ENCODE measurements at places on chromosomes 4 and X.

- no peak for DNase-seq
These were observed 341.1 kb downstream of the GBA3 start for GRCh38 chr4:23033796-23034195.

GRCh38 chrX:37717708-37718107 is 32.1 kb downstream of the XK start:
- no peak for DNase-seq

DNA sequence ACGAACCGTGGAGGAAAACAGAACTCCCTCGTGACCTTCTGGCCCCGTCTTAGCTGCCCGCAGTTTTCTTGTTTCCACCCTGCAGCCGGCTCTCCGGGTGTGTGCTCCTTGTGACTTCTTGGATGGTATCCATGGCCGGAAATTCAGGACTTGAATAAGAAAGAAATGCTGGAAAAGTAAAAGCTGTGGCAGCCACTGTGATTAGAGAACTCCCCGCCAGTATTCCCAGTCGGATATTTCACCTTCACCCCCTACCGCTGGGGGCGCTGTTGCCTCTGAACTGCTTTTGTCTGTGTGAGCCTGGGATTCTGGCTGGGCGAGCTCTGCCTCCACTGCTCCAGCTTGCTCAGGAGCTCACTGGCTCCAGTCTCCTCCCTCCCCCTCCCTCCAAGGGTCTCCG is 41.5 kb upstream of the CYP4V2 start:
- DNase-seq: peak; percentile 85

DNA sequence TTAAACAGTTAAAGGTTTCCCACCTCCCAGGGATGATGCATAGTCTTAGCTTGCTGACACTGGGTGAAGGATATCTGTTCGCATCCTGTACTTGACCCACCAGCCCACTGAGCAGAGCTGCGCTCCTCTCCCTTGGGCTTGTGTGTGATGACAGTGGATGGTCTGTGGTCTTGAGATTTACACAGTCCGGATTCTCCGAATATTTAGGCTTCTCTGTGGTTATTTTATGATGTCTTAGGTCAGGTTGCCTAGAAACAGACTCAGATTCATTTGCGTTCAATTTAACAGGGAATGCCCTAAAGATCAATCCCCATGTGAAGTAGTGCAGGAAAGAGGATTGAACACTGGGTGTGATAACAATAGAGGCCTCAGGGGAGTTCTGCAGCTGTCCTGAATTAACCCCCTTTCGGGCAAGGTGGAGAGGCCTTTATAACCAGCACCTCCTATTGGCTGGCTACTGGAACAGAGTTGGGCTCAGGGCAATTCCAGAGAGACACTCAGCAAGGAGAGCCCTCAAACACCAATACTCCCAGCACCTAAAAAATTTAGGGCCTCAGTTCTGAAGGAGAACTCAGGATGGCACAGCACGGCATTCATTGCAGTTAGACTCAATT is 653.2 kb upstream of the GALNT7 start:
- DNase-seq: no peak

GRCh38 chr4:88277711-88278225 is 6.6 kb downstream of the PPM1K start:
- DNase-seq: no peak

DNA sequence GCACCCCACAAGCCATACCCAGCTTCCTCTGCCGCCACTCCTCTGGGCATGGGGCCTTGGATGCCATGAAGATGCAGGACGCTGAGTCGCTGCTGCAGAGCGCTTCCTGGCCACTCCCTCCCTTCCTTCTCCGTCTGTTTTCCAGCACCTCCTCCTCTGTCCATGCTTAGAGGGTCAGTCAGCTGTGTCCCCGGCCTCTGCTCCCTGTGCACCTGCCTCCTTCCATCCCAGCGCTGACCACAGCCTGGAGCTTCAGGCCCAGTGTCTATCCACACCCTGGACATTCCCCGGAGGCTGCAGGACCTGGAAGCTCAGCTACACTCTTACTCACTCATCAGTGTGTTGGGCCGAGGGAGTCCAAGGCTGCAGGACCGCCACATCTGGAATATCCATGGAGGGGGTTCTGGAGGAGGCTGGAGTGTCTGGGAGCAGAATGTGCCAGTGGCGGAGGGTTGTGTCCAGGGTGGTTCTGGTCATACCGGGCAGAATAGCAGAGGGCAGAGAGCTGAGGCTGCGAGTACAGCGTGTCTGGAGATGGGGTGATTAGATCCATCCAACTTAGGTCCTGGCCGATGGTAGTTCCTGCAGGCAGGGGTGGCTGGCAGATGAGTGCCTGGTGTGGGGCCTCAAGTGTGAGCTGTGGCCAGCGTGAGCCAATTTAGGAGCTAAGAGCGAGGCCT is 58.6 kb upstream of the ADRA2C start:
- DNase-seq: no peak

GRCh38 chr4:138897811-138898226 is 117.8 kb upstream of the NOCT start:
- no peak for DNase-seq

DNA sequence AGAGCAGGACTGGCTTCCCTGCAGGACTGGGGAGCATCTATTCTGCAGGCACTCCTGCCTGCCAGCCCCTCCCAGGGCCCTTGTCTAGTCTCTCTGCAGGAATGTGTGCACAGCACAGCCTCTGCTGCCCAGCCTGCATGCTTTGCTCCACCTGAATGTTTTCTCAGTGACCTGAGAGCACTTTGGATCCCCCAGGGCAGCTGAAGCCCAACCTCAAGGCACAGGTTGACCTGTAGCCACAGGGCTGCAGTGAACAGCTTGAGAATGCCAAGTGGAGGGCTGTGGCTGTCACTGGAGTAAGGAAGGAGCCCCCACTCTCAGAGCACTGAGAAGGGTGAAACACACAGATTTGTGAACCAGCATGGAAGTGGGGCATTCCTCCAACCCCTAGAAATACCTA is 760.2 kb downstream of the STIM2 start:
- no peak for DNase-seq
